Right forelimb (tissue), 1 donor: ENCODE measurements at places on chromosomes 2 and 18.

GRCh38 chr2:74345272-74345943, 2.2 kb upstream of the SLC4A5 start:
- no peak for DNase-seq

- DNase-seq = peak; percentile 56
Measured at GRCh38 chr2:150876251-150876950, 385.3 kb downstream of the RBM43 start.

DNA sequence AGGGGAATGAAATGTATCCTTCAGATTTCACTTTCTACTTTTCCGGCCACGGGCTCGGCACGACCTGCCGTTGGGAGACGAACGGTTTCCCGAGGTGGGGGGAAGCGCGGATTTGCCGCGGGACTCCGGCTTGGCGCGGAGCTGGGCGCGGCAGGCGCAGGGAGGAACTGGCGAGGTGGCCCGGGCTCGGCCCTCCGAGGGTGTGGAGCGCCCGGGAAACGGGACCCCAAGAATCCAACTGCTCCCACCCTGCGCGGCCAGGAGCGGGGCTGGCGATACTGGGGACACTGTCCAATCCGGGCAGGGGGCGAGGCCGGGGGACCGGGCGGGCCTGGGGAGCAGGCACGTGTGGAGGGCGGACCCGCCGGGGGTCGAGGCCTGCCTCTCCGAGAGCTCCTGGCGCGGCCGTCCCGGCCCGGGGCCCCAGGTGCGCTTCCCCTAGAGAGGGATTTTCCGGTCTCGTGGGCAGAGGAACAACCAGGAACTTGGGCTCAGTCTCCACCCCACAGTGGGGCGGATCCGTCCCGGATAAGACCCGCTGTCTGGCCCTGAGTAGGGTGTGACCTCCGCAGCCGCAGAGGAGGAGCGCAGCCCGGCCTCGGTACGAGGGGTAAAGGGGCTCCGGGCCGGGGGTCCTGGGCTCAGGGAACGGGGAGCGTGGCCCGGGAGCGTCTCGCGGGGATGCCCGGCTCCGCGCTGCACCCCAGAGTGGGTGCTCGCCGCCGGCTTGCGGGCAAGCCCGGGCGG, at the start of gene ANXA4:
ANXA4 (plus strand) TSS at position 560 of the 747 bp plus-strand sequence. CDS start 39,432 bp downstream, outside the sequence.
- DNase-seq = peak; percentile 85

DNA sequence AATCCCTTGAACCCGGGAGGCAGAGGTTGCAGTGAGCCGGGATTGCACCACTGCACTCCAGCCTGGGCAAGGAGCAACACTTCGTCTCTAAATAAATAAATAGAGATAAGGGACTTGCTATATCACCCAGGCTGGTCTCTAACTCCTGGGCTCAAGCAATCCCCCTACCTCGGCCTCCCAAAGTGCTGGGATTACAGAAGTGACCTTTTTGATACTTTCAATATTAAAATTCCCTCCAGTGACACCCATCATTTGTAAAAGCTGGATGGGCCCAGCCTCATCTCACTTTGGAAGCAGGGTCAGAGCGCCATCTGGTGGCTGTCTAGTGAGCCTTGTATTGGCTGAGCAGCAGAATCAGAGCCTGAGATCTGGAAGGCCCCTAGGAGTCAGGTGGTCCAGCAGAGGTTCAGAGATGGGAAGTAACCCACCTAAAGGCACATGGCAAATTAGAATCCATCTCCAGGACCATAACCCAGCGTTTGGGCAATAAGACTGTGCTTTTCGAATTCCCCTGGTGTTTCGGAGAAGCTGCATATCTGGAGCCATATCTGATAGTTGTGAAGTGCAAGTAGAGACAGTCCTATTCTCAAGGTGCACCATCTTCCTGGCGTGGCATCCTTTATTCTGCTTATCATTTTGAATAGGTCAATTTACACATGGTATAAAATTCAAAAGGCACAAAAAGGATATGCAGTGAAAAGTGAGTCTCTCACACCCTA, 18.3 kb upstream of the SLC35F6 start:
- peak; percentile 87 for DNase-seq

DNA sequence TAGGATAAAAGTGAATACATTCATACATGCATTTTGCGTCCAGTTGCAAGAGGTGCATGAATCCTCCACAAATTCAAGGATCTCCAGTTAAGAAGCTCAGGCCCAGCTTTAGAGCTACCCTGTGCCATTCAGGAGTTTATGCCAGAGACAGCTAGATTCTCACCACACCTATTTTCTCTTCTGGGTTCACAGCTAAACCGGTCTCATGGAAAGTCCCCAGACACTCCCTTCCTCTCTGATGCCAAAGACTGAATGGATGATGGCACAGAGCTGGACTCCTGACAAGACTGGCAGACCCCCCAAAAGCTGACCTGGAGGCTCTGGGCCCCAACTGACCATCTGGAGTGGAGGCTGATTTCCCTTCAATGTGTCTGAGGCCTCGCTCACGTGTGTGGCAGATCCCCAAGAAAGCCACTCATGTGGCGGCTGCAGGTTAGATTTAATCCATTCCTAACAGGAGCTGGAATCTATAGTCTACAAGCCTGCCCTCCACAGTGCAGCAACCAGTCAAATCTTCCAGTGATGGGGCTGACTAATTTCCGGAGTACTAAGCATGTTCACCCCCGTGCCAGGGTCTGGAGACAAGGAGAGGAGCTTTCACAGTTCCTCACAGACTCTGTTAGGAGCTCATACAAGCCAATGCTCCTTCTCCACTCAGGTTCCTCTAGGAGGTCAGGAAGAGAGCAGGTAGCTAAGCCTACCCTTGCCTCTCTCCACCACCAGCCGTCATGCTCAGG, 257.1 kb downstream of the BCL11A start:
- DNase-seq = no peak

DNA sequence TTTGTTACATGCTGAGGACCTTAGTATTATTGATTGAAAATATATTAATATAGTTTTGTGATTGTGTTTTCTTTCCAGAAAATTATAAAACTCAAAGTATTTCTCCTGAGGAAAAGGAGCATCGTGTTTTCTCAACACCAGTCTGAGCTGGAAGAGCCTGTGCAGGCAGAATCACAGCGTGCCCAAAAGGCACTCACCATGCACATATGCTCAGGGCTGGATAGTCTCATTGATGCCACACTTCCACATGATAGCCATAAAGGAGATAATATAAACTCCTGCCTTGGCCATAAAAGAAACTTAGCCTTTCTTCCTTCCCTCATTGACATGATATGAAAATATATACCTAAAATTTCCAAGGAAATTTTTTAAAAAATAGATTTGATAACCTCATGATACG, 4.0 kb downstream of the PDE1A start:
- DNase-seq = no peak

GRCh38 chr2:233476063-233476410, 90.5 kb downstream of the USP40 start:
- DNase-seq = peak; percentile 25

DNA sequence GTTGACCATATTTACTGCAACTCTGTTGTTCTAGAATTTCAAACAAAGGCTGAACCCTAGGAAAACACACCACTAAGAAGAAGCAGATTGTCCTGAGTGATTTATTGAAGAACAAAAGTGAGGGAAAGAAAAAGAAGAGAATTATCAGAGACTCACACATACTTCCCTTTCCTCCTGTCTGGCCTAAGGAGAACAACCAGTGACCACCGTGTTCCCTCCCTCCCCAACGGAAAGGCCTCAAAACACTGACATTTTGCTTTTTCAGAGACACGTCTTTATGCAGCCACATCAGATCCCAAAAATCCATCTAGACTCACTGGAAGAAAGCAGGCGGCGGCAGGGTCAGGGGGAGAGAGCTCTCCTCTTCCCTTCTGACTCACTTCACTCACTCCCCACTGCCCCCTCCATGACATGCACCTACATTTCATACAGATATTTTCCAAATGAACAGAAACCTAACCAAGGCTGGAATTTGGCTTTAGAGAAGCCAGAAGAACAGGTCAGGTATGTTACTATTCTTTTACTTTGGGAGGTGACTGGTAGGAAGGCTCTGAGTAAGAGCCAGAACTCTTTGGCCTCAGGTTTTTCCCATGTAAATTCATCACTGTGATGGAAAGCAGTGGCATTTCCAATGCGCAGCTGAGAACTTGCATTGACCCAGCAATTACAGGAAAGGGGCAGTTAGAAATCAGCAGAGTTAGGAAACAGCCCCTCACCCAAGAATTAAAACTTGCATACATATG, 169.9 kb downstream of the BCL11A start:
- DNase-seq = no peak

- peak; percentile 60 for DNase-seq
Measured at GRCh38 chr2:30862054-30862651, 54.9 kb upstream of the CAPN13 start.

- DNase-seq = no peak
Measured at GRCh38 chr18:31659576-31660177, 24.7 kb downstream of the B4GALT6 start.

DNA sequence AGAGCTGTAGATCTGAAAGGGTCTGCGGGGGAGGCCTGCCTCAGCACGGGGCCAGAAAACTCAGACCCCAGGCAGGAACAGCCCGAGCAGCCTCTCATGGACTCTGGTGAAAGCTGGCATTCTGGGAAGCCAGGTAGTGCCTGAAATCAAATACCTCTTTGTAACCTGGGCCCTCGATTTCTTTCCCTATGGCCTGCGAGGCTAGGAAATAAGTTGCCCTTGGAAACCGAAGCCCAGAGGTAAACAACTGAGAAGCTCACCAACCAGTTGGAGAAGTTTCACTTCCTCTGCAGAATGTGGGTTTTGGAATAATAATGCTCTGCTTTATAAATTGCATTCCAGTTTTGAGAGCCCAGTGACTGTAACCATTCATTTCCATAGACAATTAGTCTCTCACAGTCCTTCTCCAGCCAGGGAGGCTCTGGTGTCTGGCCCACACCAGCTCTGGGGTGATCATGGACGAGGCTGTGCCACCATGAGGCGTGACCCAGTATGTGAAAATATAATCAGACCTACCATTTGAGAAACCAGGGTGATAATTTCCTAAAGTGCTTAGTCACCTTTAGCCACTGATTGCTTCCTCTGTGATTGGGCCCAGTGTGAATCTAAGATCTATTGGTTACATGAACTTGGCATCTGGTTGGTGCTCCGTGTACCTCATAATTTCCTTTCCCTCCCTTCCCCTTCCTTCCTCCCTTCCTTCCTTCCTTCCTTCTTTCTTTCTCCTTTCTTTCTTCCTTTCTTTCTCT, 133.1 kb upstream of the PELI1 start:
- no peak for DNase-seq

GRCh38 chr2:84288293-84288692, 170.8 kb downstream of the SUCLG1 start:
- no peak for DNase-seq

DNA sequence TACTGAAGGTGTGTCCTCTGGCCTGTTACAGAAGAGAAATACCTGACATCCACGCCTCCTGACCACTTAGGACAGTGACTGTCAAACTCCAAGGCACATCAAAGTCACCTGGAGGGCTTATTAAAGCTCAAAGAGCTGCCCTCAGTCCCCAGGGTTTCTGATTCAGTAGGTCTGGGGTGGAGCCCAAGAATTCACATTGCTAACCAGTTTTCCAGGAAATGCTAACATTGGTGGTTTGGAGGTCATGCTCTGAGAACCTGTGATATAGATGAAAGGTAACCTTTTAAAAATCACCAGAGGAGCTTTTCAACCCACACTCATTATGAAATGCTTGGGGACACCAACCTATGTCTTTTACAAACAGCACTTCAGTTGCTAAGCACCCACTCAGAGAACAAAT, 172.3 kb downstream of the ALK start:
- DNase-seq = no peak

DNA sequence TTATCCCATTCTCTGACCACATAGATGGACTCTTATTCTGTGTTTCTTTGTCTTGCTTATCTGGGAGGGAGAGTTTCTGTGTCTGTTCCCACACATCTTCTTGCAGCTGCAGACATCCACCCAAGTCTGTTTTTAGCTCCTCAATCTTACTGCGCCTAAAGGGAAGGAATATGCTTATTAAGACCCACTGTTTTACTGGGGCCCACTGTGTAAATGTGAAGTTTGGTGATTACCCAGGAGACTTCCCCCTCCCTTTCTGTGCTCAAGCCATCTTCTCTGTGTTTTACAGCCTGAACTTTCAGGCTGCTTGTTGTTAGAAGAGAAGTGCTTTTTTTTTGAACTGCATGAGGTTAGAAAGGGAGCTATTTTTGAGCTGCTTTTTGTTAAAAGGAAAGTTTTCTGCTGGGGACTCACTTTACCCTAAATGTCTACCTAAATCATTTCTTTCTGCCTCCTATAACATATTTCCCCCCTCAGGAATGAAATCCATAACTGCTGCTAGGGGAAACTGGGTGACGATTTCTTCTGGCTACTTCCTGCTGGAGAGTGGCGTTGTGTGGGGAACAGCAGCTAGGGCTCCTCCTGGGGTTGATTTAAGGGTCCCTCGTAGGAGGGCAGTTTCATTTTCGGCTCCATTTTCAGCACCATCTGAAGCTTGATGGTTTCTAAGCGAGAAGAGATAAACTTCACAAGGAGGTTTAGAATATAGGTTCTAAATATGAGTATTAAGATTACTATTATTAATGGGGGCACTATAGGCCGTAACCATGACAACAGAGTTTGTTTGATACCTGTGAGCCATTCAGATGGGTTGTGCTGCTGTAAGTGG, 39.5 kb upstream of the GMCL1 start:
- no peak for DNase-seq

DNA sequence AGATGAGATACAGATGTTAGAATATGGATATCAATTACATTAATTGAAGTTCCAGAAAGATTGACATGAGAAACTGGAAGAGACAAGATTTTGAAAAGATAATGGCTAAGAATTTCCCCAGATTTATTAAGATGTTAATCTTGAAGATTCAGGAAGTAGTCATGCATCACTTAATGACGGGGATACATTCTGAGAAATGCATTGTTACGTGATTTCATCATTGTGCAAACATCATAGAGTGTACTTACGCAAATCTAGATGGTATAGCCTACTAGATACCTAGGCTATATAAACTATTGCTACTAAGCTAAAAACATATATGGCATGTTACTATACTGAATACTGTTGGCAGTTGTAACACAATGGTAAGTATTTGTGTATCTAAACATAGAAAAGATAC, 6.8 kb upstream of the CHMP3 start:
- DNase-seq = no peak
